Stimulated activated CD4-positive, alpha-beta T cell treated with anti-CD3 and anti-CD28 coated beads, Interleukin-4, amount 100 ng/mL, for 1 hour (primary cell): ENCODE measurements at places on chromosomes 3 and 15.

- DNase-seq: no peak
These were observed 39.6 kb downstream of the TMOD3 start for GRCh38 chr15:51869060-51869421.

DNA sequence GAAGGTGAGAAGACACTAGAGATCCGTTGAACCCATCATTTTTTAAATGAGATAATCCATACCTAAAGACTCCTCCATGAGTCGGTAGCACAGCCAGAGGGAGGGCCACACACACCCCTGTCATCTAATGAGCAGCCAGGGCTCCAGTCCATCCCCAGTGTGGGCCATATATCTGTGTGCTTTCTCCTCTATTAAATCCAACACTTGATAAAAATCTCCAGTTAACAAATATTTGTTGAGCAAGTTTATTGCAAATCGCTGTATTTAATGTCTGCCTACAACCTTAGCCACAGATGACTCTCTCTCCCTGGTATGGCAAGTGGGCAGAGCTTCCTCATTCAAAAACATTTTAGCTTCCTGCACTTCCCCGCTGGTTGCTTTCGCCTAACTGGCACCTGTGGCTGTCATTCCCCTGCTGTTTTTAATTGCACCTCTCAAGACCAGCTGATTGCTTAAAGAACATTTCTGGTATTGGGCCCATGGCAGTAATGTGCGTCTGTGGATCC is 82.8 kb downstream of the SMAD3 start:
- no peak for DNase-seq

DNA sequence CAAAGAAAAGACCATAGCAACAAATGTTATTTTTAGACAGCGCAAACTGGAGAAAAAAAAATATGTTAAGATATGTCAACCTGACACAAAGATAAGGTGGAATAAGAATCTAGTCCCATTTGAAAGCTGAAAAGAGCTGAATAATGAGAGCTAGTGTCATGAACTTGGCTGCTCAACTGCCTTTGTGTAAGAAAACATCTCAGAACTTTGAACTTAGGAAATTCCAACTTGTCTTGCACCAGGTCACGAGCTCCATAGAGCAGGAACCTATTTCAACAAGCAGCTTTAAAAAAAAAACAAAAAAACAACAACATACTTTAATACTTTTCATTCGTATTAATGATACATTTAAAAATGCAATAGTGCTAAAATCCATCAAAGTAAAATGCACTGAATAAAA is 79.5 kb downstream of the ZNF280D start:
- DNase-seq: no peak

DNA sequence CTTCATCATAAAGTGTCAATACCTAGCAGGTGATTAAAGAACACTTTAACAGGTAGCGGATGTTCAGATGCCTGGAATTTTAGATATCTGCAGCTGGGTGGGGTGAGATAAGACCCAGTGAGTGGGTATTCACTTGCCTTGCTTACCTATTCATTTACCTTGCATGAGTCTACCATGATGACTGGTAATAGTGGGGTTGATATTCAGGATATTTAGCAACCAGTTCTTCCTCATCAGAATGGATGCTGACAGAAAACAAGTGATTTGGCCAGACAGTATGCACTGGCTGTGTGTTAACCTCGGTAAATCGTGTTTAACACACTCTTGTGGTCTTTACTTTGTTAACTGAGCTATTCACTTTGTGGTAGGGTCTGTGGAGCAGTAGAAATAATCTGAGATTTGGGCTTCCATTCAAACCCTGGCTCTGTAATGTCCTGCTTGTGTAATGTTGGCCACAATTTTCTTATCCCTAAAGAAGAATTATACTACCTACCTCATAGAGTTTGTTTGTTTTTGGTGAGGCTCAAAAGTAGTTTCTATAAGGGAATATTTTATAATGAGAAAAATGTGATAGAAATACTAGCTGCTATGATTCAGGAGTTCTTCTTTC is 391.9 kb upstream of the TBL1XR1 start:
- no peak for DNase-seq

GRCh38 chr3:64145438-64145837 is 79.8 kb downstream of the PRICKLE2 start:
- DNase-seq: no peak
